ENCODE measurements at places on chromosomes 16 and 17.

DNA sequence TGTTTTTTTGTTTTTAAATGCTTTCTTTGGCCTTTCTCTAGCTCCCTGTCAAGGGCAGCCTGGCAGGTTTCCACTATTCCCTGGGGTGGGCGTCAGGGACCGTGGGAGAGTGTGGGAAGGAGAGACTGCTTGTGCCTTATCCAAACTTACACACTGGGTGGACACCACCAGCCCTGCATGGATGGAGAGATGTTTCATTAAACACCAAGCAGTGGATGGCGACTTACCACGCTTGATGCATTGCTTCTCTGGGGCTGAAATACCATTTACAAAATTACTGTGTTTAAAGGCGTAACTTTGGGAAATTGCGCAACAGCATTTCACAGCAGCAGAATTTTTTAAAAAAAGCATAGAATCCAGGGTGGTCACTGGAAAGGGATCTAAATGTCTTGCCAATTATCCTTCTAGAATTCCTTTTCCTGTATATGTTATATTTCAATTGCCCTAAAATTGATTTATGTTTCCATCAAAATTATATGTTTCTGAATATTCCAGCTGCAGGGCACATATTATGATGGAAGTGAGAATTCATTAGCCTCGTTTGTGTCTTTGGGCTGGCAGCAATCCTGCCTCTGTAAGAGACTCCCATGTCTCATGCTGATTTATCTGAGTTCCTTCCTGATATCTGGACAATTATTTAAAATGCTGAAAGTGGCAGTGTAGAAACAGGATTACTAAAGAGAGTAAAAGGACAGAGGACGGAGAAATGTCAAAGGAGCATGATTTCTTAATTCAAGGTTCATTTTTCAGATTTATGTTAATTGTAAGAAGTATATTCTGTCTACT, 247.3 kb downstream of the GRIN2A start:
- no peak for DNase-seq

GRCh38 chr16:20878682-20879147, 21.4 kb downstream of the DCUN1D3 start:
- no peak for DNase-seq

DNA sequence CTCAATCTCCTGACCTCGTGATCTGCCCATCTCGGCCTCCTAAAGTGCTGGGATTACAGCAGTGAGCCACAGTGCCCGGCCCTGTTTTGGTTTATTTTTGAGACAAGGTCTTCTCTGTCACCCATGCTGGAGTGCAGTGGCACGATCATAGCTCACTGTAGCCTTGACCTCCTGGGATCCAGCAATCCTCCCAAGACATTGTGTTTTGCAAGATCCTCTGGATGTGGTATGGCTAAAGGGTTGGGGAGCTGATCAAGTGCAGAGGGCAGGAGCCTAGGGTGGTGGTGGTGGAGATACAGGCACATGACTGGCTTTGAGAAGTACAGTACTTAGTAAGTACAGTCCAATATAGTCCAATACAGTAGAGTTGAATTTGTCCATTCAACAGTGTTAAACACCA, 16.6 kb upstream of the TNS4 start:
- no peak for DNase-seq

GRCh38 chr17:29376667-29377270, 13.4 kb upstream of the TAOK1 start:
- no peak for DNase-seq

DNA sequence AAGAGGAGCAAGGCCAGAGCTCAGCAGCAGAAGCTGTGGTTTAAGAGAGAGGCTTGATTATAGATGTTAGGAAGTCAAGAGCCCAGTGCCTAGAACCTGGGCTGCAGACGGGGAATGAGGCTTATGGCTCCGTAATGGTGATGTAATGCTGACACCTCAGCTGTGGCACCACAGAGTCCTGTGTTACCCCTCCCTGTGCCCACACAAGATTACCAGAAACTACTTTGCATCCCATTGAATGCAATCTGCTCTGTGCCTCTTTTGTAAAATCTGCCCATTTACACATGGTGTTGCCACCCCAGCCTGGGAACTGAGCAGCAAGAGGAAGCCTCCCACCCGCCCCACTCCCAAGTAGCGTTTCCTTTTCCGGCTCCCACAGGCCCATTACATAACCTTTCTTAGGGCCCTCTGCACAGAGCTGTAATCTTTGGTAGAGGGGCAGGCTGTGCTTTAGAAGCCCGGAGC, 57.0 kb downstream of the PITPNC1 start:
- no peak for DNase-seq

- peak; percentile 79 for DNase-seq
Observed at GRCh38 chr16:10971560-10971961, 27.2 kb downstream of the CLEC16A start.

DNA sequence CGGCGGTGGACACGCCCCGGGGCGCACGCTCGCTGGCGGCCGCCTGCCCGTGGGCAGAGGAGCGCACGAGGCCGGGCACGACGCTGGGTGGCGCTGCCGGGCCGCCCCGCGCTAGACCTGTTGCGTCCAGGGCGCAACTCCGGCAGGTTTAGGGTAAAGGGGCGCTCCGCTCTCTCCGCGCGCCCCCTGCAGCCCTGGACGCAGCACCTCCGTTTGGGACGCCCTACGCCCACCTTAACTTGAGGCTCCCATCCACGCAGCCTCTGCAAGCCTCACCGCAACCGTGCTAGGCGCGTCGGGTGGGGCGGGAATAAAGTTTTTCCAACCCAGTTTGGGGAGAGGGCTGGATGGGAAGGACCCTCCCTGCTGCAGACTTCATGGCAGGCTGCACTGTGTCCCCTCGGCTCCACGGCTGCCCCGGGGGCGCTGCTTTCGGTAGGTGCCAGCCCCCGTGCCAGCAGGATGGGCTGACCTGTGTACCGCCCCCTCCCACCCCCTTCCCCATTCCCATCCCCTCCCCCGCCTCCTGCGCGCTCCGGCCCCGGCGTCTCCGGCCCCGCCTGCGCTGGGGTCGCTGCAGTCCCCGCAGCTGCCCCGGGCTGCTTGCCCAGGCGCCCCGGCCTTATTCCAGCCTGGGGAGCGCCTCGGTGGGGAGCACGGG, at the start of gene SYT17:
Gene SYT17 (plus strand): TSS at position 531 of the 661 bp plus-strand sequence. CDS start 407 bp downstream, outside the sequence.
- no peak for DNase-seq

DNA sequence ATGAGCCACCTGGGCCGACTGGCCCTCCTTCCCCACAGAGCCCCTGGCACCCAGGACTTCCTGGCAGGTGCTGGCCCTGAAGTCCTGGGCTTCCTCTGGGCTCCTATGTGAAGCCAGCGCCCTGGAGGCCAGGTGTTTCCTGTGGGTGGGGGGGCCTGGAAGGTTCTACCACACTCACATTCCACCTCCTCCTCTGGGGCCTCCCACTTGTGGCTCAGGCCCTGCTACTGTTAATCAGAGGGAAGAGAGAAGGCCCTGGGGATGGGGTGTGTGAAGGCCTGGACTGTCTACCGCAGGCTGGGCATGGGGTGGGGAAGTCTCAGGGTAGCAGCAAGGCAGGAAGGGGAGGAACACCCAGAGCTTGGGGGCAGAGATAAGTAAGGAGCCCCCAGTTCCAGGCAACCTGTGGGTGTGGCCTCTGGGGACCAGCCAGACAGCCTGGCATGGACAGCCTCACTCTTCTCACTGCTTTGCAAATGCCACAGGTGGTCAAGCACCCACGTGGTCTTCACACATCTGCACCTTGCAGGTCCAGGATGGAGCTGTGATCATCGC, 111.9 kb upstream of the TNRC6C start:
- no peak for DNase-seq

DNA sequence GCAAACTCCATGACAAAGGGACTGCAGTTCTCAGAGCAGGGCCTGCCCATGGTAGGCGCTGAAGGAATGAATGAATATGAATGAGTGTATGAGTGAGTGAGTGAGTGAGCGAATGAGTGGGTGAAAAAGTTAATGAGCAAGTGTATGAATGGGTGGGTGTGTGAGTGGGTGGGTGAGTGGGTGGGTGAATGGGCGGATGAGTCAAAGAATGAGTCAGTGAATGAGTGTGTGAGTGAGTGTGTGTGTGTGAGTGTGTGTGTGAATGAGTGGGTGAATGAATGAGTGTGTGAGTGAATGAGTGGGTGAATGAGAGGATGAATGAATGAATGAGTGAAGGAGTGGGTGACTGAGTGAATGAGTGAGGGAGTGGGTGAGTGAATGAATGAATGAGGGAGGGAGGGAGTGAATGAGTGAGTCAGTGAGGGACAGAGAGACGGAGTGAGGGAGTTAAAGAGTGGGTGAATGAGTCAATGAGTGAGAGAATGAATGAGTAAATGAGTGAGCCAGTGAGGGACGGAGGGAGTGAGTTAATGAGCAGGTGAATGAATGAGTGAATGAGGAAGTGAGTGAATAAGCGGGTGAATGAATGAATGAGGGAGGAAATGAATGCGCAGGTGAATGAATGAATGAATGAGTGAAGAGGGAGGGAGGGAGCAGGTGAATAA, 11.1 kb upstream of the CHMP6 start:
- no peak for DNase-seq

DNA sequence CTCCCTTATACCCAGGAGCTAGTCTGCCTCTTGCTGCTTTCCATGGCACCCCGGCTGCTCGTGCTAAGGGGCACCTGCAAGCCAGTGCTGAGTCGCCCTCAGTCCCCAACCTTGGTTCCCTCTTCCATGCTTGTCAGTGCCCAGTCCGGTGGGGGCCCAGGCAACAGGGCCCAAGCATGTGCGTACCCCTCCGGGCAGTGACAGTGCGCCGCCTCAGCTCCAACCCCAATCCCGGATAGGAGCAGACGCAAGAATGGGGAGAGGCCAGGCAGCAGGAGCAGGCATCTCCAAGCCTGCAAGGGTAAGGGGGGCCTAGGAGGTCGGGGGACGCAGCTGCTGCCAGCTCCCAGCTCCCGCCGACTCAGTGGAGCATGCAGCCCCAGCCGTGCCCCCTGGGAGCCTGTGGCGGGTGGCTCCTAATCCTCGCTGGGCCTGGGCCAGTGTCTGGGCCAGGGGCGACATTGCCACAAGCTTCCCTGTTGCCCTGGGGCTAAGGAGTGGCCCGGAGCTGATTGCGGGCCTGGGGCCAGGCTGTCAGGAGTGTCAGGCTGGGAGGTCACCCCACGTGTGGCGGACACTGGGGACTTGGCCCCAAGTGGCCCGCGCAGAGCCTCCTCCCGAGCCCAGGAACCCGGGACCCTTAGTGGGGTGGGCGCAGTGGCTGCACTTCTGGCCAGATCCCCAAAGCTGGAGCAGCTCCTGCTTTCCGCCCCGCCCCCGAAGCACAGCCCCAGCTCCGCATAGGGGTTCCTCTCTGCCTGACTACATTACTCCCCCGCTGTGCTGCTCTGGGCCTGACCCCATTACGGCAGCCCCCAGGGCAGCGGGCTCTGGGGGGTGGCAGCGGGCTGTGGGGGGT, 9.8 kb downstream of the CPD start:
- DNase-seq = no peak

DNA sequence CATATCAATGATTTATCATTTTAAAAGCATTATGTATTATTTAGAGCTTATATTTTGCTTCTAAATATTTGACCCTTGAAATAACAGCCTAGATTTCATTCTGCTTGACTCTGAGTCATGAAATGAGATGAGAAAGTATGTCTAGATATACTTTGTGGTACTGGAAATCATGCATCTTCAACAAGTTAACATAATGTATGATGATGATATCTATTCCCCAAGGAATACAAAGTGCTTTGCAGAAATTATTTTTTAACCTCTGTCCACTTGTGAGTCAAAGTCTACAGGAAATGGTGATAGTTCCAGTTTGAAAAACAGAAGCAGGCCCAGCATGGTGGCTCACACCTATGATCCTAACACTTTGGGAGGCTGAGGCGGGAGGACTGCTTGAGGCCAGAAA, 36.1 kb downstream of the GOSR1 start:
- DNase-seq = no peak

- no peak for DNase-seq
Observed at GRCh38 chr17:78442648-78443218, 64.3 kb downstream of the PGS1 start.

GRCh38 chr16:75219838-75220237, 1.1 kb downstream of the CTRB1 start:
- DNase-seq = no peak

DNA sequence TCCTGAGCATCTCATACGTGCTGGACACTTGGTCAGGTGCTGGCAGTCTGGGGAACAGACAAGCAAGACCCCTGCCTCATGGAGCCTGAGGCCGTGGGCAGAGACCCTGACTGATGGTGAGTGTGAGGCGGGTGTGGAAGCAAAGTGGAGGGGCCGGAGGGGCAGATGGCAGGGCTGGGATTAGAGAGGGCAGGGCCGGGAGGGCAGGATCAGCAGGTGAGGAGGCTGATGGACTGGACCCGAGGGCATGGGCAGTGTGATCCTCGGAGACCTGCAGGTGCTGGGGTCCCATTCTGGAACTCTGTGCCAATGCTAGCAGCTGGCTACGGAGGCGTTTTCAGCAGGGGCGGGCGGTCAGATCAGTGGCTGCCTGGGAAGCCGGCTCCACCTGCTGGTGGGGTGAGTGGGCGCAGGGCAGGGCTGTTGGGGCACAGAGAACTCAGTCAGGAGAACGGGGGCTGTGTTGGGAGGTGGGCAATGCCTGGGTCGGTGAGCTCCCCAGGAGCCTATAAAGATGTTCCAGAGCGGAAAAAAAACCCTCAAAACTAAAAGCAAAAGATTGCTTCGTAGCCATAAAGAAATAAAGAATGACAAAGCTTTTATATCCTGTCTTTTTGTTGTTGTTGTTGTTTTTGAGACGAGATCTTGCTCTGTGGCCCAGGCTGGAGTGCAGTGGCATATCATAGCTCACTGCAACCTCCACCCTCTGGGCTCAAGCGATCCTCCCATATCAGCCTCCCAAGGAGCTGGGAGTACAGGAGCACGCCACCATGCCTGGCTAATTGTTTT, 8.9 kb upstream of the C16orf74 start:
- DNase-seq = no peak

- no peak for DNase-seq
Observed at GRCh38 chr17:39208893-39209292, 8.8 kb downstream of the RPL19 start.

DNA sequence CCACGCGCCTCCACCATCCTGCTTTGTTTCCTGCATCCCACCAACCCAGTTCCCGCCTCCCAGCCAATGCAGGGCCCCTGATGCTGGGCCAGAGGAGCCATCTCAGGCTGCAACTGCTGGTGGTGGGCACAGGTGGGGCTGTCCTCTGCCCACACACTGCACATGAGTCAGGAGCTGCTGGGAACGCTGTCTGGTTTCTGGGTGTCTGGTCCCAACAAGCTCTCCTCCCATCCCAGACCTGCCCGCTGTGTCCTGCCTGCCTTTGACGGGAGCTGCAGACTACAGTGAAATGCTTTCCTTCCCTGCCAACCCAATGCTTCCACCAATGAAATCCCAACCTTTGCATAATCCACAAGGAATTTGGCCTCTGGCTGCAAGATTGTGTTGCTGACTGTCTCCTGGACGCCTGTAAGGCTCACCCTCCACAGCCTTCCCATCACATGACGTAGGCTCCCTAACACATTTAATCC, 98.9 kb downstream of the N4BP1 start:
- DNase-seq = no peak

GRCh38 chr17:50209472-50210239, 8.2 kb upstream of the COL1A1 start:
- DNase-seq = no peak

- DNase-seq = no peak
Observed at GRCh38 chr17:31857920-31858641, 963 bp downstream of the COPRS start.

GRCh38 chr17:76146053-76146851, 5.2 kb upstream of the FOXJ1 start:
- DNase-seq = no peak

- DNase-seq = no peak
Observed at GRCh38 chr17:58308173-58308984, 20.2 kb downstream of the TSPOAP1 start.

Measured in SK-N-MC (cell line).